ENCODE measurements at places on chromosomes 12 and 14.
A peak's percentile ranks its signal among the peaks of the same experiment; 100 is the strongest.

- no peak for DNase-seq
Observed at GRCh38 chr12:66319266-66319954, 17.1 kb downstream of the HELB start.

DNA sequence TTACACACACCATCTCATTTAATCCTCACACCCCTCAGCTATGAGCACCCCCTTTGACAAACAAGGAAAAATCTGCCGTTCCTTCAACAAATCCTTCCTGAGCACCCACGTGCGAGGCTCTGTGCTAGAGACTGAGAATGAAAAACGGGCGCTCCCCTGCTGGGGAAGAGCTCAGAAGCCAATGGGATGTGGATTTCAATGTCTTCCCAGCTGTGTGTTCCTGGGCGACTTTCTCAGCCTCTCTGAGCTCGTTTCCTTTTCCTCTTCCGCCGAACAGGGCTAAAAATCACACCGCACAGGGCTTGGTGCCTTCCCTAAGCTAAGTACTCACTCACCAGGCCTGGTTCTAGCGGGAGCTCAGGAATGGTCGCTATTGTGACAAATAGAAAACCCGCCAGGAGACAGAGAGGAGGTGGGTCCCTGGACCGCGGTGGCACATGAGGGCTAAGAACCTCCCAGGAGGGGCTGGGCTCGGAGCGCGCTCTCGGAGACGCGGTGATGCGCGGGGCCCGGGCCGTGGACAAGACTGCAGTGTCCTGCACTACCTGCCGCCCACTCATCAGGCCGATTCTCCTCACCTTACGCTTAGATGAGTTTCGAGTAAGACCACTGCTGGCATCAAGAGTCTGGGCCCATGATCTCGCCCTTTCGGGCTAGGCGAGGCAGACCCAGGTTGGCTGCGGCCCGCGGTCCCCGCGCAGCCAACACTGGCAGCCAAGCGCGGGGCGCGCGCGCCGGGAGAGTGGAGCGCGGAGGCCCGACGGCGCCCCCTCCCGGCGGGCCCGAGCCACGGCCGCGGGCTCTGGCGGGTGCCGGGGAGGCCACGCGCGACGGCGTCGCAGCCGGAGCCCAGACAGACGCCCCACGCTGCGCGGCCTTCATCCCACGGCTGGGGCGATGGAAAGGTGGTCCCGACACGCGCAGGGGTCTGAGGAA lies 17.0 kb downstream of the ZDHHC22 start:
- DNase-seq, result peak; percentile 71

GRCh38 chr14:81144824-81145603 lies 75.7 kb downstream of the GTF2A1 start:
- DNase-seq, result no peak

DNA sequence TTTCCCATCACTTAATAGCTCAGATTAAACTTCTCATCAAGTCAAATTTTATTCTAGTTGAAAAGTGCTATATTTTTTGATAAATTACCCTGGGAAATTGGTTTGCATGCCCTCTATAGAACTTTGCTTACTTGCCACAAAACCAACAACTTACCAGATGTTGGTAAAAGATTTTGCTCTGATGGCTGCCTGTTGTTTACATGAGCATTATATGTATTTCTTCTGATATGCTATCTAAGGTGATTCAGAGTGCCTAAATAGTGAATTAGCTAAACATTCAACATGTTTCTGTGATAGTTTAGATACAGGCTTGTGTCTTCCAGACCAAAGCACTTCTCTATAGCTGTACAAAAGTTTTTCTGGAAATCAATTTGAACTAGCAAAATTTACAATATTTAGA lies 51.0 kb downstream of the PPM1A start:
- DNase-seq, result no peak

DNA sequence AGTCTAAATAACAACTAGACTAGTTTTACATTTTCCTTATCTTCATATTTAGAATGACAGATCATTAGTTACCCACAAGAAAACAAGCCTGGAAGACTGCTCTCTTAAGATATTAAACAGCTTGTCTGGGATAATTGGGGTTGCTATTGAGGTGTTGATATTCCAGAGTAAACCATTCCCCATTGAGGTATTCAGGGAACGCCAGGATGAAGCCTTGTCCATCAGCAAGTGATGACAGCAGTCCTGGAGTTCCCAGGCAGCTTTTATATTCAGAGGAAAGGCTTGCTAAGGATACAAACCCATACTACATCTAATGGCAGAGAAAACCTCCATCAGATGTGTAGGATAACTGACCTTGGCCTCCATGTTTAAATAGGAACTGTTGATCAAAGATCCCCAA lies 168.4 kb downstream of the MSRB3 start:
- no peak for DNase-seq

- no peak for DNase-seq
Observed at GRCh38 chr14:34013721-34014060, 62.8 kb upstream of the EGLN3 start.

- no peak for DNase-seq
Observed at GRCh38 chr12:123005081-123005626, 24.7 kb downstream of the ARL6IP4 start.

DNA sequence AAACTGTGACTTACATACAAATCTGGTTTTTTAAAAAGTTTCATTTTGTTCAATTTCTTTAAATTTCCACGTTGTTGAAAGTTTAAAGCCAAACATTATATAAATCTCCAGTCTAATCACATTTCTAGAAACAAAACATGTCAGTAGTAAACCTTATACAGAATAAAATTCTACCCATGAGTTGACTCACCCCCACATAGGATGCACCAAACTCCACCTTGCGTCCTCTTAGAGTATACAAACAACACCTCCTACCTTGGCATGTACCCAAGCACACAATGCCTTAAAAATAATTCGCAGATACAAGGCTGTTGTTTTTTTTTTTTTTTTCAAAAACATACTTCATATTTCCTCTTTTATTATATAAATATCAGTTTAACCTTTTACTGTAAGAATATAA lies 3.3 kb downstream of the FBXL14 start:
- DNase-seq, result peak; percentile 61

DNA sequence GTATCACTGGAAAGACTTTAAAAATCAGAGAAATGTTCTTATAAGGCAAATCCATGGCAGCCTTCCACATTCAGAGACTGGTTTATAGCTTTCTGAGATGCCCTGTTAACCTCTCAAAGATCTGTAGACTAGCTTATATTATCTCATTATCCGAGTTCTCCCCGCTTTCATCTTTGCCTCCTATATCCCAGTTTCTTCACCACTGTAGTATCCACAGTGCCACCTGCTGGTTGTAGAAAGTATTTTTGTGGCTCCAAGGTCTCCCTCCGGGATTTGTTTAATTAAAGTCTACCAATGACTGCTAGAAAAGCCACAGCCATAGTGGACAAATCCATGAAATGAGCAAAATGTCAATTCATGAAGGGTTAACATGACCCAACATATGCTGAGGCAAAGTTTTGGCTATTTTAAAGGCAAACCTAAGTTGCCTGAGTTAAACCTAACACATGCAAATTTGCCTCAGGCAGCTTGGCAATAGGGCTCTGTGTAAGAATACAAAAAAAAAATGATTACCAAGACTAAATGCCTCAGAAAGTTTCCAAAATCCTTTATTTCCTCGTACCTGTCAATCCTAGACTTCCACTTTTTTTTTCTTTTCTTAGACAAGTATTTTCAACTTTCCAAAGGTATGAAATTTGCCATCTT lies 218.8 kb upstream of the BMP4 start:
- DNase-seq, result peak; percentile 87

- DNase-seq, result no peak
Observed at GRCh38 chr14:81132468-81132867, 88.3 kb downstream of the GTF2A1 start.

DNA sequence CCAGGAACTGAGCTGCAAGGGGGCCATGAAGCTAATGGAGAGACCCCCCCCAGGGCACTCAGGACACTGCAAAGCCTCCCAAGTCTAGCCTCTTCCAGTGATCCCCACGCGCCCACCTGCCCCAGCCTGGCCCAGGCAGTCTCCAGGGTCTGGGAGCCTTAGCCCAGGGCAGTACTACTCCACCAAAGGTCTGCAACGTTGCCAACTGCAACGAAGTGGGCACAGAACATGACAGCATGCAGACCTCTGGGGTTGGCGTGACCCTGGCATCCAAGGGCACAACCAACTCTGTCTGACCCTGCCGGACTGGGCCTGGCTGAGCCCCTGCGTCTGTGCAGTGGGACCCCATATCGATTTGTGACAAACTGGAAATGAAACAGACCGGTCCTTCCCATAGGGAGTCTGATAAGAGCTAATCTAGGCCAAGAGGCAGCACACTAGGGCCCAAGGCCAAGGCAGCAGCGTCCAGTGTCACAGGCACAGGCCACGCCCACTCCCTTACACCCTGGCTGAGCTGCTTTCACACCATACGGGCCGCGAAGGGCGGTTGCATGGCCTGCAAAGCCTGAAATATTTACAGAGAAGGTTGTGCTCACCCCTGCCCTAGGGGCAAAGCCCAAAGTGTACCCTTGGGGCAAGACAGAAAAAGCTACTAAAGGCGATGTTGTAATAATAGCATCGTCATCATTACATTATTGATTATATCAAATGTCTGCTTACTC lies 76.7 kb downstream of the NCOR2 start:
- DNase-seq, result peak; percentile 71

- no peak for DNase-seq
Observed at GRCh38 chr14:58287607-58288042, 10.7 kb upstream of the ARID4A start.
